ENCODE measurements at places on chromosomes 4 and X. TPM values are rescaled to one million over a fixed set of nuclear protein-coding genes. Genes with fewer than 3 reads are reported as not detected.

The RAB41 gene
- not detected for total RNA-seq

The FRAS1 gene
- total RNA-seq = 0.75 TPM

The GDPD2 gene
- total RNA-seq = not detected

The CSAG2 gene
- not detected for total RNA-seq

The GSX2 gene
- total RNA-seq = not detected

The TTC29 gene
- total RNA-seq = not detected

The ATP2B3 gene
- total RNA-seq = 0.32 TPM

The HHIP gene
- 2.2 TPM for total RNA-seq

The SSX2B gene
- total RNA-seq = not detected

The TEX13C gene
- not detected for total RNA-seq

The CXCL10 gene
- total RNA-seq = not detected

The GPR119 gene
- not detected for total RNA-seq

- no peak for DNase-seq
These were observed 1.3 kb upstream of the FAT1 start for GRCh38 chr4:186724864-186725468.

- DNase-seq = no peak
These were observed 47.4 kb downstream of the WWC2 start for GRCh38 chr4:183146478-183146877.

DNA sequence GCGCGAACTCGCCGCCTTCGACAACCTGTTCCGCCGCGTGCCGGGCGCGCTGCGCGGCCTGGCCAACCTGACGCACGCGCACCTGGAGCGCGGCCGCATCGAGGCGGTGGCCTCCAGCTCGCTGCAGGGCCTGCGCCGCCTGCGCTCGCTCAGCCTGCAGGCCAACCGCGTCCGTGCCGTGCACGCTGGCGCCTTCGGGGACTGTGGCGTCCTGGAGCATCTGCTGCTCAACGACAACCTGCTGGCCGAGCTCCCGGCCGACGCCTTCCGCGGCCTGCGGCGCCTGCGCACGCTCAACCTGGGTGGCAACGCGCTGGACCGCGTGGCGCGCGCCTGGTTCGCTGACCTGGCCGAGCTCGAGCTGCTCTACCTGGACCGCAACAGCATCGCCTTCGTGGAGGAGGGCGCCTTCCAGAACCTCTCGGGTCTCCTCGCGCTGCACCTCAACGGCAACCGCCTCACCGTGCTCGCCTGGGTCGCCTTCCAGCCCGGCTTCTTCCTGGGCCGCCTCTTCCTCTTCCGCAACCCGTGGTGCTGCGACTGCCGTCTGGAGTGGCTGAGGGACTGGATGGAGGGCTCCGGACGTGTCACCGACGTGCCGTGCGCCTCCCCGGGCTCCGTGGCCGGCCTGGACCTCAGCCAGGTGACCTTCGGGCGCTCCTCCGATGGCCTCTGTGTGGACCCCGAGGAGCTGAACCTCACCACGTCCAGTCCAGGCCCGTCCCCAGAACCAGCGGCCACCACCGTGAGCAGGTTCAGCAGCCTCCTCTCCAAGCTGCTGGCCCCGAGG, 27.0 kb downstream of the NYX start:
- DNase-seq = no peak

DNA sequence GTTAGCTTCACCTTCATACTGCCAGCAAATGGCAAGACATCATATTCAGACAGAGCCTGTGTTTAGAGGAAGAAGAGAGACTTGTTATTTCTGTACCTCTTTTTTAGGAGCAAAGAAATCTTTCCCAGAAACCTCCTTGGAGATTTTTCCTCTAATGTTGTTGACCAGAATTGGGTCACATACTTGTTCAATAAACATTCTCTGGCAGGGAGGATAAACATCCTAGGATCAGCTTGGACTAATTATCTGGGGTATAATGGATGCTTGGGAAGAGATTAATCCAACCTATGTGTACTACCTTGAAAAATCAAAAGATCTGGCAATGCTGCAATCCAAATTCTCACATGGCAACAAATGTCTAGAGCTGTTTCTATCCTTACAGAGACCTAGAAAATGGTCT, 8.4 kb upstream of the PRSS12 start:
- no peak for DNase-seq

DNA sequence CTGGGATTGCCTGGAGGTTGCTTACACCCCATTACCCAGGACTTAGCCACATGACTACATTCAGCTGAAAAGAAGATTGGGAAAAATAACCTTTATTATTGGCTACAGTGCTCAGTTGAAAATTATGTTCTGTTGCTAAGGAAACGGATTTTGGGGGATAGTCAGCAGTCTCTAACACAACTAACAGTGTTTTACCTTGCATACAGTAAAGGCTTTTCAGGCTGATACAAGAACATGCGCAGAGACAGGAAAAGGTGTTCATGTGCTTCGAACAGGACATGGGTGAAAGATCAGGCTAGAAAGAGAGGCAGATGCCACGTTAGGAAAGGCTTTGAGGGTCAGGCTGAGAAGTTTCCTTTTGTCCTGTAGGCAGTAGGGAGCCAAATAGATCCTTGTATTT, 14.8 kb upstream of the RHOH start:
- DNase-seq = no peak

DNA sequence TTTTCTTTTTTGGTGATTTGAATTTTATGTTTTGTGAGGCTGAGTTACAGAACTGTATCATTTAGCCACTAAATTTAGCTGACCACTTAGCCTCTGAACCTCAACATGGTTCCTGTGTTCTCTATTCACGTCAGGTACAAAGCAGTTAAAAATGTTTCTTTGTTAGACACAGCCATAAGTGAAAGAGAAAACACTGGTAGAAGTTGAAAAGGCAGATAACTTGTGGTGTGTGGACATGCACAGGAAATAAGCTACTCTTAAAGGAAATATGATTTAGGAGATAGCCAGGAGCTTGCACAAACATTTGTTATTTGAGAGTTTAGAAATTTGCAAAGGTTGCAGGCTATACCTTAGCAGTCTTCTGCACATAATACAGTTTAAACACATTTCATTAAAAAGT, 171.0 kb upstream of the RPS6KA3 start:
- DNase-seq = no peak

GRCh38 chr4:89379511-89380044, 72.0 kb upstream of the GPRIN3 start:
- DNase-seq = no peak

GRCh38 chrX:110420771-110421499, 62.3 kb downstream of the RTL9 start:
- no peak for DNase-seq

DNA sequence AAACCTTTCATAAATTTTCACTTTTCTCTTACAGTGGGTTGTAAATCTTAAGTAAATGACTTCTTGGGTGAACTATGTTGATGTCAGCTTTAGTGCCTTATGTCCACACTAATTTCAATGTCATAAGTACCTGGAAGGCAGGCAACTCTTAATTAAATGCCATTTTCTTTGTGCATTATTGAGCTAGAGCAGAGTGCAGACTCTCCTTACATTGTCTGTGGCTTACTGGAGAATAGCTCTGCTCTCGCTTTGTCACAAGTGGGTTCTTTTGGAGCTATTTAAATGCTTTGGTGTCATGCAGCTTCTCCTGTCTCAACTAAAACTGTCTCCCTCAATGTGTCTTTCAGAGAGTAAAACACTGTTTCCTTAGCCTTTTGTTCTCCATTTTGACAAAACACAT, 411.6 kb downstream of the STIM2 start:
- DNase-seq = no peak

GRCh38 chr4:67879486-67879885, 4.3 kb downstream of the TMPRSS11D start:
- no peak for DNase-seq

DNA sequence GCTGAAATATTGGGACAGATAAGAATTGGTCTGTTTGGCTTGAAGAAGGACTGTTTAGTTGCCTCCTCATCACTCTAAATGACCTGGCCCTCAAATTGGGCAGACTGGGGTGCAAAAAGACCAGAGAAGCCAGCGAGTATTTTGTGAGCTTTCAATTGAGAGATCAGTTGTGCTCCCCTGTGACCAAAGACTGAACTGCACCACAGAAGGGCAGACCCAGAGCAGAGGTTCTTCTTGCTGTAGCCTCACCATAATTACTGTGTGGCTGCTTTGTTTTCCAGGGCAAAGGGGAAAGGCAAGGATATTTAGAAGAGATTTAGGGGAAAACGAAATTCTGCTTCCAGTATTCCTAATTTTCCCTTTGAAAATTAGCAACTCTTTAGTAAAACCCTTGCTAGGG, 104.0 kb upstream of the MBNL3 start:
- no peak for DNase-seq

DNA sequence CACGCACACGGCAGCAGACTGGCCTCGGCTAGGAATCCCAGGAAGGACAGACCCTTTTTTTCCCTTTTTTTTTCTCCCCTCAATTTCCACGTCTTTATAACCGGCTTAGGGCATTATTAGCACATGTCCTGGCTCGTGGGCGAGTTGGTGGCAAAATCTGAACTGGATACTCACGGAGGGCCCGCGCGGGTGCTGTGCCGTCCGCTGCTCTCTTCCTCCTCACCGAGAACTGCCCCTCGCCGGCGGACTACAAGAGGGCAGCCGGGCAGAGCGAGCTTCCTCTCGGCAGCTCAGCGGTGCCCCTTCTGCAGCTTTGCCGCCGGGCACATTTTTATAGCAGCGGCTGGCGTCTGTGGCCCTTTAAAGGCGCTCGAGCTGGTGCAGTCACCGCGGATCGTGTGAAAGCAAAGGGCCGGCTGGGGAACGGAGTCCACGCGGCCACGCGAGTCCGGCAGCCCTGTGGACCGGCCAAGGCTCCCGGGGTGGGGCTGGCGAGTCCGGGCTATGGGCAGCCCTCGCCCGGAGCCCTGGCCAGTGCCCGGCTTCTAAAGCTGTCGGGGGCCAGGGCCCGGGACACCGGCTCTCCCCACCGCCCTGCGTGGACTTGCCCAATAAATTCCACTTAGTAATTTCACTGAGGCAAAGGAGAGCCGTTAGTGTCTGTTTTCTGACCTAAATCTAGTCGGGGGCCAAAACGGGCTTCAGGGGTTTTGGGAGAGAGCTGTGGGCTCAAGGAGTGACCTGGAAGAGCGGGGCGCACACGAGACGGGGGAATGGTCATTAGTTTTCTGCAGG, 1.3 kb upstream of the CITED1 start:
- DNase-seq = peak; percentile 76

- DNase-seq = peak; percentile 85
These were observed 6.8 kb upstream of the BCOR start for GRCh38 chrX:40104630-40104984.

GRCh38 chrX:133468051-133468450, 52.8 kb upstream of the GPC4 start:
- DNase-seq = no peak

DNA sequence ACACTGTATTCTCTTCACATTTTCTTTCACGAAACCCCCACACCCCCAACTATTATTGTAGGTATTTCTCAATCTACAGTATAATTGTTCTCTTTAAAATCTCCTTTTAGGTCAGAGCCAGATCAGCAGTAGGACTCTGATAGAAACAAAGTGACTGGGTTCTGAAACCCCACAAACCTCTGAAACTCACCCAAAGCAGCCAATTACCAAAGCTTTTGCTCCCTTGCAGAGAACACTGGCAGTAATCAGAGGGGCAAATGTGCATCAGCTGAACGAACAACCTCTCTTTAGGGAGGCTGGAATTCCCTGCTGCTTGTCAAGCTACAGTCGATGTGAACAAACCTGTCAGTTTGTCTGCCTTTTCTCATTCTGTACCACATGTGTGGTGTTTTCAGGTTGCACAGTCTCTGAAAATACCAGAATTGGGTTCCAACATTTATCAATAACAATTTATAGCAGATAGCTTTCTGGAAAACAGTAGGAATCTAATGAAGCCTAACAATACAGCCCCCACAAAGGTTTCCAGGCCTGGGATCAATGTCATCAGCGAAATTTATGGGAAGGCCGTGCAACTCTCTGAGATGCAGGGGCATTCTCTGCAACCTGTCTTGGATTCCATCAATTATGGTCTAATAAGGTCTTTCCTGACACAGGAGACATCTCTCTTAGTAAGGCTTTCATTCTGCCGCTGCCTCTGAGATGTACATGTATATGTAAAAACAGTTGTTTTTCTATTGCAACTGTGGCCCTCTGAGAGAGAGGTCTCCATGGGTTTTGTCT, 395.9 kb downstream of the GPAT3 start:
- DNase-seq = no peak

- DNase-seq = no peak
These were observed 117.9 kb upstream of the FAM9B start for GRCh38 chrX:9151772-9152307.

GRCh38 chr4:157459785-157460184, 239.3 kb downstream of the GRIA2 start:
- DNase-seq = no peak

DNA sequence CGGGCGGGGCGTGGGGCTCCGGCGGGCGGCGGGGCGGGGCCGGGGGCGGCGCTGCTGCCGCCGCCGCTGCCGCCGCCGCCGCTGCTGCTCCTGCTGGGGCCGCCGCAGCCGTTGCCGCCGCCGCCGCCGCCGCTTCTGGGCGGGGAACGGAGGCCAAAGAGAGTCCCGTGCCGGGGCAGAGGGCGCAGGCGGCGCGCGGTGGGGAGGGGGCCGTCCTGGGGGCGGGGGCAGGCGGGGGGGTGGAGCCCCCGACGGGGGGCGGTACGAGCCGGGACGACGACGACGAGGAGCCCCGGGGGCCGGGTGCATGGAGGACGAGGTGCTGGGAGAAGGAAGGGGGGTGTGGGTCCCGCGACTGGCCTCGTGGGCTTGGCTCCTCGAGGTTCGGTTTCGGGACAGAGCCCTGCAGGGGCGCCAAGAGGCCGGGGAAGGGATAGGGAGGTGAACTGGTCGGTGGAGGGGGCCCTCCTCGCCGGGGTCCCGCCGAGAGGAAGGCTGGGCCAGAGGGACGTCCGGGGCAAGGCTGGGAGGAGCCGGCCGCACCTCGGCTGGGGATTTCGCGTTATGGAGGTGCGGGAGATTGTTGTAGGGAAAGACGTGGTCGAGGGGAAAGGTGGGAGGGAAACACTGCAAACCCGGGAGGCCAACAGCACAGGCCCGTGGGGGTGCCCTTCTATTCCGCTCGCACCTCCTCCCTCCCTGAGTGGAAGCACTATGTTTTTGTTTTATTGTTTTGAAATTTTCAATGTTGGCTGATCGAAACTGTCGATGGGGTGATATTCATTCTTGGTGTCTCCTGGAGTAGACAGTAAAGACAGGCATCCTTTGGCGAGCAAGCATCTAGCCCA, 1.9 kb downstream of the BCORL1 start:
- DNase-seq = no peak

- no peak for DNase-seq
These were observed 43.3 kb upstream of the MAGEA8 start for GRCh38 chrX:149837639-149838038.

GRCh38 chr4:169625886-169626285, 5.5 kb downstream of the CLCN3 start:
- no peak for DNase-seq

DNA sequence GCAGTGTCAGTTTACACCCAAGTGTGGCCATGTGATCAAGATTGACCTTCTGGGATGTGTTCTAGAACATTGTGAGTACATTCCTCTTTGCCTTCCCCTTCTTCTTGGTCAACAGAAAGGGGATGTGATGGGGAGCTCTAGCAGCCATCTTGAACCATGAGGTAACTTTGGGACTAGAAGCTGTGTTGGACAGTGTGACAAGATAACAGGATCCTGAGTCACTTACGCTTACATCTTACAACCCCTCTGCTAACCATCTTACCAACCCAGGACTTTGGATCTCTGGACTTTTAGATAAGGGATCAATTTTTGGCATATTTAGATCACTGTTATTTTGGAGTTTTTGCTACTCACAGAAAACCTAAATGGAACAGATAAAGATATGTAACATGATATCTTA, 625.6 kb downstream of the BCOR start:
- DNase-seq = no peak

- no peak for DNase-seq
These were observed 523.6 kb downstream of the BCOR start for GRCh38 chrX:39574178-39574577.
